ENCODE measurements at places on chromosomes 2 and 18. TPM values are rescaled to one million over a fixed set of nuclear protein-coding genes. Genes with fewer than 3 reads are reported as not detected.
A peak's percentile ranks its signal among the peaks of the same experiment; 100 is the strongest.

Gene SP140L
- 3.8 TPM for total RNA-seq

DNA sequence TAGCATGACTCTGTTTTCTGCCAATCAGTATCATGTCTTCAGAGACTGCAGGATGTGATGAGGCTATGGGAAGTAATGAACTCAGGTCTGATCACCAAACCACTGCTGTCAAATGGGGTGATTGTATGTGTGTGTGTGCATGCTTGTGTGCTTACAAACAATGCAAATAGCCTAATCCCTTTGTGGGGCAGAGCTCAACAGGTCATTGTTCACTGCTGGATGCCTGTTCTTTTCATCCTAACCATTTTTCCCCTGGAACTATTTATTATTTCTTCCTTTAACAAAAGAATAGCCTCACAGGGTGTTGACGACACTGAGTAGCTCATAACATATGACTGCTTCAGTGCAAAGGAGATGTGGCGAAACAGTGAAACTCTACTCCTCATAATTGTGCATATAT lies 55.9 kb downstream of the NXPH2 start:
- DNase-seq, result no peak

GRCh38 chr18:31575515-31576257 lies 16.0 kb upstream of the TTR start:
- DNase-seq, result no peak

- DNase-seq, result no peak
Observed at GRCh38 chr18:62341473-62341872, 16.4 kb downstream of the TNFRSF11A start.

DNA sequence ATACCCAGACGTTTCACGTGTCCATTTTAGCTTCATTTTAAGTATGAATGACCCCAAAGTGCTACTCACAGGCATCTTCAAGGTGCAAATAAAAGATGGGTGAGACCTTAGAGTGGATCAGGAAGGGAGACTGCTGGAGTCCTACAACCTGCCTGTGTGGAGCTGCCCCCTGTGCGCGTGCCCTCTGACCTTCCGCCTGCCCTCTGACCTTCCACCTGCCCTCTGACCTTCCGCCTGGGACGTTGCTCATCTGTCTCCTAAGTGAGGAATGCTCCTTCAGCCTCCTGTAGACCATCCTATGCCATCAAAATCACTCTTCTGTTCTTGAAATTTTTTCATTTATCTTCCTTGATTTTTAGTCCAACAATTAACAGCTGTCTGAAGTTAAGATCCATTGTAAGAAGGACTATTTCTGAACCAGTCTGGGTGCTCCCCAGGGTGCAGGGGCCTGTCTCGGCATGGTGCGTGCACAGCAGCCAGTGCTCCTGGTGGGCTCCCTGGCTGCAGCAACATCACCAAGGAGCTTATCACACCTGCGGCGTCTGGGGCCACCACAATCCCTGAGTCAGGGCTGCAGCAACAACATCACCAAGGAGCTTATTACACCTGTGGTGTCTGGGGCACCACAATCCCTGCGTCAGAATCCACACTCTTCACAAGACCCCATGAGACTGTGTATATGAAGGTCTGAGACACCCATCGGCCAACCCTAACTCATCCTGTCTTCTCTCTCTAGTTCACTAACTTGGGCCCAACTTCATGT lies 86.0 kb downstream of the TPO start:
- no peak for DNase-seq

- DNase-seq, result no peak
Observed at GRCh38 chr2:64260093-64260803, 116.0 kb upstream of the PELI1 start.

GRCh38 chr18:77127769-77128671 lies 4.6 kb downstream of the MBP start:
- peak; percentile 66 for DNase-seq

GRCh38 chr2:64582774-64583340 lies 58.7 kb downstream of the AFTPH start:
- no peak for DNase-seq

DNA sequence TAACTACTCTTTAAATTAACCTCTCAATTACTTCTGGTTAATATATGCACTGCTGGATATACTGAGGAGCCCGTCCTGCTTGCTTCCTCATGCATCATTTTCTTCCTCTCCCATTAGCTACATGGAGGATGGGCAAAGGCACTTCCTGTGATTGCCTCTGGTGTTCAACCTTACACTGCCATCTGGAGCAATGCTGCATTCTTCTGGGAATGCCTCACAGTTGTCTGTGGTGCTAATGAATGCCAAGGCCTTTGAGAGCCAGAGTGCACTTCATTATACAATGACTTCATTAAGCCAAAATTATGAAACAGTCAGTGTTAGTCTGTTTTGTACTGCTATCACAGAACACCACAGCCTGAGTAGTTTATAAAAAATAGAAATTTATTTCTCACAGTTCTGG lies 134.8 kb upstream of the DOCK10 start:
- no peak for DNase-seq

DNA sequence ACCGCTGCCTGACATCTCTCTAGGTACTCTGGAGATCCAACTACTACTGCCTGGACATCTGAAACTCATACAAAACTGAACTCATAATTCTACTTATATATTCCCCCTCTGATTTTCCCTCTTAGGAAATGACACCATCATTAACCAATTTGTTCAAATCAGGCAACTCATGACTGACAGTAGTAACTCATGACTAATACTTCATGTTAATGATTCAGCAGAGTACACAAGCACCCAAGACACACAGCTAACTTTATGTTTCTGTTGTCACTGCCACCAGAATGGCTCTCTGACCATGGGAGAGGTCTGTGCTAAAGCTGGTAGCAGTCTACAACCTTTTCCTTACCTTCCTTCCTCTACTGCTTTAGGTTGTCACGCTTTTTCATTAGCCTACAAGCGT lies 91.1 kb downstream of the ITSN2 start:
- DNase-seq, result no peak

GRCh38 chr2:217846321-217846743 lies 156.5 kb downstream of the TNS1 start:
- DNase-seq, result no peak

Gene MAB21L4
- 4.5 TPM for total RNA-seq

Gene CKAP2L
- 6.0 TPM for total RNA-seq

DNA sequence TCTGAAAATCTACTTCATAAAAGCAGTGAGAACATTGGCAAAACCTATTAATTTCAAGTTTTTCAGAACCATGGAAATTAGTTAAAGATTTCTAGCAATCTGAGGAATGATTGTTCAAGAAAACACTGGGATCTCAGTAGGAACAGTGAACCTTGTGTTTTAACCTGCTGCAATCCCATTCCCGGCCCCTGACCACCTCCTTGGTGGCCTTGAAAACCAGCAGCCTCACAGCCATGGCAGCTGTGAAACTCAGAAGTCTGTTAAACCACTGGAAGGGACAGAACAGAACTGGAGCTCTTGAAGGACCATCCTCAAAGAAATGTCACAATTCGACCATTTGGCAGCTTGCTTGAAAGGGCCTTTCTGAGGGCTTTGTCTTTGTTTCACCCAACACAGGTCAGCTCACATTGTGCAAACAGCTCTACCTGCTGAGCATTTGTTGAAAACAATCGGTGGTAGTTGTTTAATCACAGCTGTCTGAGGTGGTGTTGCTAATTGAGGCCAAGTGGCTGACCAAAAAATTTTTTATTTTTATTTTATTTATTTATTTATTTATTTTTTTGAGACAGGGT lies 25.8 kb downstream of the NEDD4L start:
- no peak for DNase-seq

DNA sequence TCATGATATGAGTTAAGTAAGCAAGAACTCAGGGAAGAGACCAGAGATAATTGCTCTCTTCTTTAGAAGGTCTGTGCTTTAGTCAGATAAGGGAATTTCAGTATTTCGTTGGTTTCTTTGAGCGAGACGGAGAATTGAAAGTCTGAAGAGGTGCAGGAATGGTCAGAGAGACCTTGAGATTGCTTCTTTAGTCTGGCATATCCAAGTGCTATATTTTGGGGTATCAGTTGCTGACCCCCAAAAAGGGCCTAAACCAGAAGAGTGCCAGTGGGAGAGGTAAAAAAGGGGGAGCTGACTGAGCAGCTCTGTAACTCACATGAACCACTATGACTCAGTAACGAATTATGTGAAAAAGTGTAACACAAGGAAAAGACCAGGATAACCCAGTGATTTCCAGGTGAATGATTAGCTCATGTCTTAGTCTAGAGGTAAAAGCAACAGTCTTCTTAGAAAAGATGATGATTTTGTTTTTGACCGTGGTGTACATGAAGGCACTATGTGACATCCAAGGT lies 932.9 kb downstream of the TDRD15 start:
- no peak for DNase-seq

DNA sequence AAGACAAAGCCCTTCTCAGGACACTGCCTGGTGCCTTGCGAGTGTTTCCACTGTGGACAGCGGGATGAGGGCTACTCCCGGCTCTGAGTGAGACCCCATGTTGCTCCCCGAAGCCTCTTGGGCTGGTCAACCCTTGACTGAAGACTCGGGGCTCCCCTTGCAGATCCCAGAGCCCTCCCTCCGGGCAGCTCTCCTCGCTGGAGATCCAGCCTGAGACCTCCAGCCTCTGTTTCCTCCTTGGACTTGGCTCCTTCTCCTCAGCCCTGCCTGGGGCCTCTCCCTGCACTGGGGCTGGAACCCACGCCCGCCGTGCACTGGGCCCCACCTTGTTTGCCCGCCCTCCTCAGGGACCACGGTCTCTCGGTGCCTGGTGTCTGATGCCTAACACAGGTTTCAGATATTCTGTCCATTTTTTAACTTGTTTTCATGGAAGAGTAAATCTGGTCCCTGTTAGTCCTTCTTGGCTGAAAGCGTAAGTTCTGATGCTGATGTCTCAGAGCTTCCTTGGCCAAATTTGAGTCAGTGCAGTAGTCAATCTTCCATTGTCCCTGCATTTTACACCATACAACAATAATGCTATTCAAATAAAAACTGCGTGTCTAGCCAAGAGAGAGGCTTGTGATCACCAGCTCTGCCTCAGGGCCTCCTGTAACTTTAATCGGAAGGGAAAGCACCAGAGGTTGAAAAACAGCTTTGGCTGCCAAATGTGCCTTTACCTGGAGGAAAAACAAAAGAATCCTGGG lies 139.3 kb upstream of the CTDP1 start:
- DNase-seq, result peak; percentile 84
